Left renal cortex interstitium (tissue), 4 donors: ENCODE measurements at places on chromosomes 3 and 15.

DNA sequence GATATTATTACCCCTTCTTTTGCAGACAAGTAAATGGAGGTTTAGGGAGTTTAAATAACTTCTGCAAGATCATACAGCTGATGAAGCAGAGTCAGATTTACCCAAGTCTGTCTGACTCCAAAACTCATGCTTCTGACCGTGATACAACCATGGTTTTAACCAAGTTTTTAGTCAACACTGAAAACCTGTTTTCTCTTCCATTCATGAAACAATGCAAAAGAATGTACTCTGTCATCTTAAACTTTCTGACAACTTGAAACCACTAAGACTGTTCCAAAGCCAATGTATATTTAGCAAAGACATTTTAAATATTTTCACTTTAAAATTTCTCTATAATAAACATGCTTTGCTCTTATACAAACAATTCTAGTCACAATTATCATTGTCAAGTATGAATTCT, 77.0 kb upstream of the RBMS3 start:
- DNase-seq: no peak

GRCh38 chr3:122982216-122983185, 45.1 kb downstream of the SEMA5B start:
- no peak for DNase-seq

DNA sequence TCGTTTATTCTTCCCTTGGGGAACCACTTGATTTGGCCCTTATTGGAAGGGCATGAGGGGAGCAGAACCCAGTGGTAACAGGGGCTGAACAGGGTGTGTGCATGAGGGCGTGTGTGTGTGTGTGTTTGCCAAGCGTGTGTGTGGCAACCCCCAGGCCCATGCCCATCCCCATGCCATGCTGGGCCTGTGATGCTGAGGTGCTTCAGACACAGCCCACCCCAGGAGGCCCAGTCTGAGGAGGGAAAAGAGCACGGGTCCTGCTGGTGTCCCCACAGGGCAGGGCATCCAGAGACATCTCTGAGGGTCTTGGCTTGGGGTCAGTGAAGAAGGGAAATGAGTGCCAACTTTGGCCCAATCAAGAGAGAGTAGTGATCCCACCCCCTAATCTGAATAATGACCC, 71.6 kb downstream of the RASGRF1 start:
- DNase-seq: no peak

GRCh38 chr3:156483961-156484787, 70.7 kb downstream of the SSR3 start:
- no peak for DNase-seq

GRCh38 chr15:88992216-88992615, 79.0 kb upstream of the MFGE8 start:
- DNase-seq: no peak

GRCh38 chr3:179189759-179190158, 41.6 kb downstream of the PIK3CA start:
- DNase-seq: peak; percentile 70

DNA sequence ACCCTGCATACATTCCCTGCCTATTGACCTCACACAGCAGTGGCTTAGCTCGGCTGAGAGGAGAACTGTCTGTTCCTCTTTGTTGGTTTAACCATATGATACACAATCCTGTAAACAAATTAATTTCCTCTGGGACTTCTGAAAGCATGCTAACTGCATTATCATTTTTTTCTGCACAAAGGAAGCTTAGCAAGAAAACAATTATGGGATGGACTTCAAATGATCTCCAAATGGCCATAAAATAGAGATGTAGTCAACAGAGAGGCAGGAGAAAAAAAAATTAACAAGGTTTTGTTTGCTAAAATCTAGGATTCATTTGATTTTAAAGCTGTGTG, 14.4 kb upstream of the TMC3 start:
- DNase-seq: no peak

GRCh38 chr3:112043621-112044201, 9.2 kb downstream of the TMPRSS7 start:
- DNase-seq: peak; percentile 37

GRCh38 chr3:159038405-159038804, 236.6 kb downstream of the MFSD1 start:
- DNase-seq: no peak

DNA sequence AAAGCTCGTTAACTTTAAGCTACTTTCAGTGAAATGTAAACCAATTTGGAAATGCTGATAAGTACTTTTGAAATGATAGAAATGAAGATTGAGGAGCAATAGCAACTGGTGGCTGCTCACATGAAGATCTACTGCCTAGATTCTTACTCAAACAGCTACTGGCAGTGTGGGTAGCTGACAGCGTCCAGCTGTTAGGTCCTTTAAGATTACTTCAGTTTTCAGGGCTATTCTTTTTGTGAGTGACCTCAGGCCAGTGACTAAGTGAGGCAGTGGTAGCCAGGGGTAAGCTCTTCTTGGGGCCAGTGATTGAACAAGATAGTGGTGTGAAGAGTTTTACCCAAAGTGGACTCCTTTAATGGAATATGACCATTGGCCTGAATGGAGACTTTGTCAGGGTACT, 41.3 kb downstream of the NECTIN3 start:
- no peak for DNase-seq

- no peak for DNase-seq
Measured at GRCh38 chr15:101407439-101407838, 82.1 kb downstream of the PCSK6 start.

GRCh38 chr3:27485866-27486265, 1.7 kb upstream of the SLC4A7 start:
- no peak for DNase-seq

- no peak for DNase-seq
Measured at GRCh38 chr3:13811614-13812013, 68.3 kb downstream of the WNT7A start.

- DNase-seq: no peak
Measured at GRCh38 chr3:134388788-134389485, 14.7 kb upstream of the AMOTL2 start.

DNA sequence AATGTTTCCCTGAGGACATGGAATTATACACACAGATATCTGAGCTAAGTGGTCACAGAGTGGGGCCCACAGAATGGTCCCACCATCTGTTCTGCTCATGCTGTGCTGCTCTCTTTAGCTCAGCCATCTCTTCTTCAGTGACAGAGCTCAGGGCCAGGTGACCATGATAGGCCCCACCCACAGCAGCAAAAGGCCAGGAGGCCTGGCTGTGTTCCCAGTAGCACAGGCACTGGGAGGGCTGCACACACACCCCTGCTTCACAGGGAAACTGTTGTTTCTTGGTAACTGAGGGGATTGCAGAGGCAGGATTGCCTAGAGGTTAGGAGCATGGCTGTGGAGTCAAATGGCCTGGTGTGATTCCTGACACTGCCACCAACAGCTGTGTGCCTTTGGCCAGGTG, 4.8 kb upstream of the FBXW12 start:
- DNase-seq: no peak

DNA sequence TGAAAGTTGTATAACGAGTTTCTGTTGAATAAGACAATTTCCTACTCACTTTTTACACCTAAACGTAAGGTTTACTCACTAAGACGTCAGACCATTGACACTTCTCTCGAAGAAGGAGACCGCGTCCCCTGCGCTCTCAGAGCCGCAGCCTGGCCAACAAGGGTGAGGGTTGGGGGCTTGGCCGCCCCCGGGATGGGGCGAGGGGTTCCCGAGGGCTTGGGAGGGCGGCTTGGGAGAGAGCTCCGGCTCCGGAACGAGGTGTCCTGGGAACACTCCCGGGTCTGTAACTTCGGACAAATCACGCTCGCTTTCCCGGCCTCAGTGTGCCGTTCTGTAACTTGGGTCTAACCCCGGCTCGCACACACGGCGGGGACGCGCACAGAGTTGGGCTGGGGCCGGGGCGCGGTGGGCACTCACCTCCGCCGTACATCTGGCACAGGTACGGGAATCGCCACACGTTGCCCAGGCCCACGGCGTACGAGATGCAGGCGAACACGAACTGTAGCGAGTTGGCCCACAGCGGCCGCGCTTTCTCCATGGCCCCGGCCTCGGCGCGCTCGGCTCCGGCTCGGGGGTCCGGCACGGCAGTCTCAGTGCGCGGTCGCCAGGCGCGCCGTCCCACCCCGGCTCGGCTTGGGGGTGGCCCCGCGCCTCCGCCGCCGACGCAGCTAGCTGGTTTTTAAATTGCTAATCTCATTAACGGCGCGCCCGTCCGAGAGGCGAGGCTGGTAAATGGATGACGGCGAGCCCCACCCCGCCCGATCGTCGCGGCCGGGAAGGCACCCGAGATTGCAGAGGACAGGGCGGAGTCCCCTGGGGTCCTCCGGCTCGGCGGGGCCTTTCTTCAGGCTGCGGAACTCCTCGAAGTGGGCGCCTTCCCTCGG, at the start of gene SLC6A20:
TSS of gene SLC6A20 (minus strand) at position 655 of the 884 bp plus-strand sequence. CDS start at position 538, 117 bp downstream.
- DNase-seq: no peak

- no peak for DNase-seq
Measured at GRCh38 chr3:28239108-28239507, 2.3 kb upstream of the CMC1 start.

DNA sequence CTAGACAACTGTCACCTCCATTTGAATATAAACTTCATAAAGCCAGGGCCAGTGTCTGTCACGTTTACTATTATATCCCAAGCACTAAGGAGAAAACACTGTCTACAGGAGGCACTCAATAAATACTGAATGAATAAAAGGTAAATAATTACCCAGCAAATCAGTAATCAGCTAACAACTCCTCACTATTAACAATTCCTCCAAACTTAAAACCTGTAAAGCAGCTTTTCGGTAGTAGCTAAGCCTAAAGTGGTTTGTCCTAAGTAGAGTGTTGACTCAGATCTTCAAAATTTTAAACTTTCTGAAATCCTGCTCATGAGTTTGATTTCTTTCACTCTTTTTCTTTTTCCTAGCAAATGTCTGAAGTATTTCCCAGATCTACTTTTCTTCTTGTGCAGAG, 39.9 kb downstream of the C3orf80 start:
- DNase-seq: no peak

GRCh38 chr3:84724877-84725276, 233.9 kb upstream of the CADM2 start:
- no peak for DNase-seq

DNA sequence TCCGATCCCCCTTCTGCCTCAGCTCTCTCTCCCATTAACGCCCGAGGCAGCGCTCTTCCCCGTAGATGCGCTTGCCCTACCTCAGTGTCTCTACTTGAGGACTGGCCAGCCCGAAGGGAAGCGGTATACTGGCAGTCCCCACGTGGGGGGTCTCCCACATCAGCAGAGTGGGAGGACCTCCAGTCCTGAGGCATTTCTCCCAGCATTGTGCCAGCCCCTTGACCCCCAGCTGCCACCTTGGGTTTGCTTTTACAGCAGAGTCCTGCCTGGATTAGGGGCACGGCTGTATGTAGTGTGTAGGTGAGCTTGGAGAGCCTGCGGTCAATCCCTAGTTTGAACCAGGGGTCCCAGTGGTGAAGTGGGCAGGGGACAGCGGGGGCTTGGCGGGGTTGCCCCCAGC, 767 bp downstream of the SEMA3F start:
- no peak for DNase-seq

GRCh38 chr15:74369084-74369745, 1.8 kb upstream of the CYP11A1 start:
- DNase-seq: no peak

DNA sequence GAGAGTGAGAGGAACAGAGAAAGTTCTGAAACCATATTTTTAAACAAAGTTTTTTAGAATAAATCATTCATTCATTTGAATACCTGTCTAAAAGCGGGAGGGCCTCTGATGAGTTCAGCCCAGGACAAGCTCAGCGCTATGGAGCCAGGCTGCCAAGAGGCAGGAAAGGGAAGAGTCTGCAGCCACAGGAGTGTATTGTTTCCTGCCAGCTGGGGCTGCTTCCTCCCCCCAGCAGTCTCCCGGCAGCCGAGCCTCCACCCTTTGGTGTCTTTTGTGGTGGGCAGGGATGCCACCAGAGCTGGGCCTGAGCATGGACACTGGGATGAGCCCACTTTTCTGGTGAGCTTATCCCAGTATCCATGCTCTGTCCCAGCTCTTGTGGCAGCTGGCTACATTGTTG, 199.5 kb upstream of the TPRG1 start:
- no peak for DNase-seq

GRCh38 chr3:134330883-134331810, 43.1 kb downstream of the AMOTL2 start:
- no peak for DNase-seq

DNA sequence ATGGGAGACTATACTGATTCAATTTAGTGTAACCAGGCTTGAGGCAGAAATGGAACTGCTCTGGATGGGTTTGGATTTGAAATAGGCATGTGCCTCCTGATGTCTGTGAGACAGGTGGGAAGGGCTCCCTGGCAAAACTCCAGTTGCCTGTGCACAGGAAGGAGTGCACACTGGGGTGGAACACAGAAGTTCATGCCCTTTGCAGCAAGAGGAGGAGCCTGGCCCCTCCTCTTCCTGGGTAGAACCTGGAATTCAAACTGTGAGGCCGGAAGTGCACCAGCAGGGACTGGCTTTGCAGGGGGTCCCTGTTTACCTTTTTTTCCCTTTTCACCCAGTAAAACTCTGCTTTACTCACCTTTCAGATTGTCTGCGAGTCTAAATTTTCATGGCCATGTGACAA, 99.9 kb downstream of the GMPS start:
- DNase-seq: no peak

- no peak for DNase-seq
Measured at GRCh38 chr15:61892140-61892539, 168.1 kb downstream of the VPS13C start.

DNA sequence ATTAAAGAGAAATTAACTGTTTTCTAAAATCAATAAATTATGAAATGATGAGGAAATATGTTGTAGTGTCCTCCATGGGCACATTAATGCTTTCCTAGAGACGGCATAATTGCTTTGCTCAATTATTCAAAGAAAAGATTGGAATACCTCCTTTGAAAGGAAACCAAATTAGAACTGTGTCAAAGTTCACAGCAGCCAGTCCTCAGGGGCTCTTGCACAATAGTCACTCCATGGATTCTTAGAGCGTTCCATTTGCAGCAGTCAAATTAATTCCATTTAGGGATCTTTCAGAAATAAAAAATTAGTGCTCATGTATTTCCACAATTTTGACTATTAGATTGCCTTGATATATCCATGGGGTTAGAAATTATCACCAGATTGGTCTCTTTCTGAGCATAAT, 841.6 kb upstream of the DPPA4 start:
- no peak for DNase-seq

DNA sequence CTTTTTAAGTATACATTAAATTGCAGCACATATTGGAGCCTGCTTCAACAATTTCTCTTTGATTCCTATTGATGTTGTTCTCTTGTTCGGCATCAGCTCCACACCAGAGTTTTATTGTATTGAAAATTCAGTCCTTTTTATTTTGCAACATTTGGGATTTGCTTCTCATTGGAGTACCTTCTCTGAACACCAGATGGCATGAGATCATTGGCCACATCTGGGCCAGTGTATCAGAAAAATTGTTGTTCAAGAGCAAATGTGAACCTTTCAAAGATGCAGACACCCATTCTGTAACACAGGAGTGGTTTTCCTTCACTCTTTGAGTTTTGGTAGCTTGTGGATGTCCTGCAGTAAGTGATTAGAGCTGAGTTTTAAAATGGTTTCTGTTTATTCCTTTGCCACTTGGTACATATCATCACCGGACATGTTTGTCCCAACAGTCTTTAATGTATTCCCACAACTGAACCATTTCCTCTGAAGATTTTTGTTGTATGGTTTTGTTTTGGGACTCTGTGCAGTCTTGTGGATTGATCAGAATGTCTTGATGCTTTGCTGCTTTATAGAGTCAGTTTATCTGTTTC, 96.1 kb downstream of the MCTP2 start:
- DNase-seq: peak; percentile 45
